ENCODE measurements at places on chromosomes 12 and 14. TPM values are rescaled to one million over a fixed set of nuclear protein-coding genes. Genes with fewer than 3 reads are reported as not detected.

Gene KRT75
- total RNA-seq = 0.13 TPM

Gene ANKS1B
- 0.45 TPM for total RNA-seq

Gene SPIC
- not detected for total RNA-seq

Gene NRL
- total RNA-seq = 0.65 TPM

Gene CCDC196
- not detected for total RNA-seq

Gene CLEC2B
- total RNA-seq = 1.5 TPM

Gene ZBTB42
- 3.5 TPM for total RNA-seq

Gene POTEG
- not detected for total RNA-seq

Gene KCNMB4
- total RNA-seq = 0.20 TPM

Gene NPFF
- not detected for total RNA-seq

Gene RNU7-1
- total RNA-seq = not detected

Gene TESPA1
- not detected for total RNA-seq

Gene PDZRN4
- total RNA-seq = not detected

Gene TBX5
- total RNA-seq = not detected

Gene SLC38A4
- total RNA-seq = not detected

Gene GOLGA3
- 25.7 TPM for total RNA-seq

Gene NKX2-1
- not detected for total RNA-seq

Gene PAWR
- total RNA-seq = 44.6 TPM
